ENCODE measurements at places on chromosomes 12 and 14.

GRCh38 chr12:75047885-75048525 is 161.6 kb downstream of the KCNC2 start:
- DNase-seq: no peak

DNA sequence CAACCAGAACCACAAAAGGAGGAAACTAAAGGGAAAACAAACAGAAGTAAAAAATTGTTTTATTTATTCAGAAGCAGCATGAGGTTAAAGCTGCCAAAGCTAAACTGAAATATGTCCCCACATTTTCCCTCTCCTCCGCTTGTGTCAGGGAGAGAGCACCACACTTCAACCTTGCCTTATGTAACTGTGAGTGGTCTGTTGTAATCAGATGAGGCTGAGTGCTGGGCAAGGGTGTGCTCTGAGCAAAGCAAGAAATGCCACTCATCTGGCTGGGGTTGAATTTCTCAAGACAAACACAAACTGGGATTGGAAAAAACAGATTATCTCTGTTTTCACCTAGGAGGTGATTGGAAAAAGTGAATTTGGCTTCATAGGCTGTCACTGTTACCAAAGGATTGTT is 12.2 kb downstream of the CAPZA3 start:
- no peak for DNase-seq

- DNase-seq: no peak
Measured at GRCh38 chr14:81555051-81555450, 21.4 kb upstream of the SEL1L start.

DNA sequence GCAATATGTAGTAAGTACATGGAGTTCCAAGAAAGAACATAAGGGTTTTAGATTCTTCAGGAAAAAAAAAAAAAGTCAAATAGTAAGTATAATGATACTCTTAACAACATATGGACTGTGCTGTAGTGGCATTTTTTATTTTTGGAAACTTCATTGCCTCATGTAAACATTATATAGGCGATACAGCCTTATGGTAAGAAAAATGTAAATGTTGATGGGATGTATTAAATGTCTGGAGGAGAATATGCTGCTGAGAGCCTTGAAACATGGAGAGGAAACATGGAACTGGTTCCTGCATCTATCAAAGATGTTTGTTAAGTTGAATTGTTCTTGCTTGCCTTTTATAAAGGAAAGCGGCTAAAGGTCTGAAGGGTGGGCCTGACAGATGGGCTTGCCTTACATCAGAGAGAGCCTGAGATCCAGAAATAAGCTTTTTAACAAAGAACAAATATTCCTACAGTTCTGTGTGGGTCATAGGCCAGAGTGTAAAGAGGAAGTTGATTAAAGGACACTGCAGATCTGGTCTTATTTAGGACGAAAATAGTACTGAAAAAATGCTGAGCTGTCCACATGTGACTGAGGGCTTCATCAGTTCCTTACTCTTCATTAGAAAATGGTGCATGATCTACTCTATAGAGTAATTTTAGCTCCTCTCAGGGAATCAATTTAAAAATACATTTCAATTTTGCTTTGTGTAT is 448.1 kb upstream of the DCN start:
- no peak for DNase-seq

- DNase-seq: no peak
Measured at GRCh38 chr12:103839103-103839502, 1.9 kb downstream of the NT5DC3 start.

Data from cortex of kidney (tissue), 1 donor.